Activated naive CD8-positive, alpha-beta T cell treated with anti-CD3 and anti-CD28 coated beads, Interleukin-2, amount 10 ng/mL, durations not matched to agents 7 days and 5 days (primary cell): ENCODE measurements at places on chromosomes 2 and 18. TPM values are rescaled to one million over a fixed set of nuclear protein-coding genes. Genes with fewer than 3 reads are reported as not detected.

- DNase-seq: no peak
These were observed 417.0 kb downstream of the METTL4 start for GRCh38 chr18:2154278-2154677.

DNA sequence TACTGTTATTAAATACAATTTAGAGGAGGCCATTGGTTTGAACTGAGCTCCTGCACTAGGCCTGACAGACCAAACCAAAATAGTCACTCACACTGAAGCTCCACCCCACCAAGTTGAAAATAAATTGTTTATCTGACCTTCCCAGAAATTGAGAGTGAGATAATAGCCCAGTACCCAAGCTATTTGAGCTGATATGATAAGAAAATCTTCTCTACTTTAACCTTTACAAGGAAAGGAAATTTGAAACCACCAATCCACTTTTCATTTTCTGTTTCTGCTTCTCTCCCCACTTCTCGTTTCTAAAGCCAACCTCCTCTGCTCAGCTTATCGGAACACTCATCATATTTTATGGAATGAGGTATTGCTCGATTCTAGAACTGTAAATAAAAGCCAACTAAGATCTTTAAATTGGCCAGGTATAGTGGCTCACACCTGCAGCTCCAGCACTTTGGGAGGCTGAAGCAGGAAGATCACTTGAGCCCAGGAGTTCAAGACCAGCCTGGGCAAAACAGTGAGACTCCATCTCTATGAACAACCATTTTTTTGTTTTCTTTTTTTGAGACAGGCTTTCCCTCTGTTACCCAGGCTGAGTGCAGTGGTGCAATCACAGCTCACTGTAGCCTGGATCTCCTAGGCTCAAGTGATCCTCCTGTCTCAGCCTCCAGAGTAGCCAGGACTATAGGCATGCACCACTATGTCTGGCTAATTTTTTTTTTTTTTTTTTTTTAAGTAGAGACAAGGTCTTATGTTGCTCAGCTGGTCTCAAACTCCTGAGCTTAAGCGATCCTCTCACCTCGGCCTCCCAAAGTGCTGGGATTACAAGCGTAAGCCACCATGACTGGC is 13.3 kb upstream of the GALM start:
- no peak for DNase-seq

DNA sequence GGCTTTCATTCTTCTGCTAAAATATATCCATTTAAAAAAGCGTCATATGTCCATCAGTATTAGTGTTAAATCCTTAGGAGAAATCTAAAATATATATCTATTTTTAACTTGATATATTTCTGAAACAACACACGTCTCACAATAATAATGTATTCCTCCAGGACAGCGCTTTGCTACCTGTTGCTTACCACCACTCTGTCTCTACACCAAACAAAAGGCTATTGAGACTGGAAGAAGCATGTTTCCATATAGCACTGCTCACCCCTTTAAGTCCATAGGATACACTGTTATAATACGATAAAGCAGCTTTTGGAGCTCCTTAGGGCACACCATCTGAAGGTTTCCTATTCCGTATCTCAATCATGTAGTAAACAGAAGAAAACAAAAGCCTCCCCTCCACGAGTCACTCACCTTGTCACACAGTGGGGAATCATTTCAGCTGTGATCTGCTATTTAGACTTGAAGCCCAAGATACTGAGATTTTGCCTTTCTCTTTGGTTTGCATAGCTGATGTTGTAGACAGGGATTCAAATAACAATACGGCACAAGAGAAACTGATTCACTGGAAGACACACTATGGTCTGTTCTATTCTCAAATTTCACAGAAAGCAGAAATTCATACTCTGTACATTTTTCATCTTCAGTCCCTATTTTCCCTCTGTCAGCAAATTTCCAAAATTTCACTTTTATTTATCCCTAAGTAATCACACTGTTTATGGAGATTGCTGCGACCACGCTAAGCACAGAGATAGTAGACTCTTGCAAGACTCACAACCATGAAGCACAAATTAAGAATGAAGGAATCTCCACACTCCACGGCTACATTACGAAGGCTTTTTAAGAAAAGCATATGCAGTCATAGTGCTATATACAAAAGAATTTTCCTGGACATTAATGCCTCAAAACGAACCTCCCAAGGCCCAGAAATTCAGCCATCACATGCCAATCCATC is 187.1 kb downstream of the TCF4 start:
- no peak for DNase-seq

The SEPTIN10 gene
- total RNA-seq: 0.31 TPM

The SPHKAP gene
- not detected for total RNA-seq

- DNase-seq: no peak
These were observed 545 bp downstream of the GLI2 start for GRCh38 chr2:120736202-120736623.

The RASGRP3 gene
- total RNA-seq: 8.0 TPM

DNA sequence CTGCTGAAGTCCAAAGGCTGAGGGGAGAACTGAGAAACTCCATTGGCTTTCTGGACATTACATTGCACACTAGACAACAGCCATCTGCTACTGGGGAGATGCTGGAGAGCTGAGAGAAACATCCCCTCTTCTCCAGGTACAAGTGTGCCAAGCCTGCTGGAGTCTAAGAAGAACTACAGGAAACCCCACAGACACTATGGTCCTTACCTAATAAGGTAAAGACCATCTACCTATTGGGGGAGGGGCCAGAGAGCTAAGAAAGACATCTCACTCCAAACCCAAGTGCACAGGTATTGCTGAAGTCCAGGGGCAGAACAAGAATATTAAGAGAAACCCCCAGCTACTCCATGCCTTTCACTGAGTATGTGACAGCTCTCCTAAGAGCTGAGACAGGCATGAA is 338.7 kb upstream of the NCKAP5 start:
- no peak for DNase-seq

- DNase-seq: no peak
These were observed 97.3 kb downstream of the ICOS start for GRCh38 chr2:204033611-204034495.

The REEP1 gene
- total RNA-seq: 0.11 TPM

The ATP8B1 gene
- total RNA-seq: not detected
